ENCODE measurements at places on chromosomes 2 and 18.

DNA sequence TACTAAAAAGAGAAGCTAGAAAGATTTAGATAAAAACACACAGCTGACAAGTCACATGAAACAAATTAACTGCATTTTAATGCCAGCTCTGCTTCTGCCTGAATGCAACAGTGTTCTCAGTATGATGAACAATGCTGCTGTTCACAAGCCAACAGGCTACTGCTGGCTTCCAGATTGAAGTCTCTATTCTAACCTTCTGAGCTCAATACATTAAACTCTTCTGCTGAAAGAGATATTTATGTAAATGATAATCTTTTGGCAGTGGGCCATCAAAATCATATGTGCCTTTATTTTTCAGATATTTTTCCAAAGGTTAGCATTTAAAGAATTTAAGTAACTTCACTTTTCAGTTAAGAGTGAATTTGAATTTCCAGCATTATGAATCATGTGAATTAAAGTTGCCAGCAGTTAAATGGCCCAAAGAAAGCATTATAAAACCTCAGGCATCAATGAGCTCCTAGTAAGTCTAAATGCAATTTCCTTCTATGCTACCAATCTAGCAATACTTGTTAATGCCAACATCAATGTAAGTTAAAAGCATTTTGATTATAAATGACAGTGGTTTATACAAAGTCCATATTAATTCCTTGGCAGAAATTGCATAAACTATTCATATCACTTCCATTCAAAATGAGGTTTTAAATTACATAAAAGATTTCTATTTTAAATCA is 72.4 kb downstream of the ID2 start:
- DNase-seq = peak; percentile 46

DNA sequence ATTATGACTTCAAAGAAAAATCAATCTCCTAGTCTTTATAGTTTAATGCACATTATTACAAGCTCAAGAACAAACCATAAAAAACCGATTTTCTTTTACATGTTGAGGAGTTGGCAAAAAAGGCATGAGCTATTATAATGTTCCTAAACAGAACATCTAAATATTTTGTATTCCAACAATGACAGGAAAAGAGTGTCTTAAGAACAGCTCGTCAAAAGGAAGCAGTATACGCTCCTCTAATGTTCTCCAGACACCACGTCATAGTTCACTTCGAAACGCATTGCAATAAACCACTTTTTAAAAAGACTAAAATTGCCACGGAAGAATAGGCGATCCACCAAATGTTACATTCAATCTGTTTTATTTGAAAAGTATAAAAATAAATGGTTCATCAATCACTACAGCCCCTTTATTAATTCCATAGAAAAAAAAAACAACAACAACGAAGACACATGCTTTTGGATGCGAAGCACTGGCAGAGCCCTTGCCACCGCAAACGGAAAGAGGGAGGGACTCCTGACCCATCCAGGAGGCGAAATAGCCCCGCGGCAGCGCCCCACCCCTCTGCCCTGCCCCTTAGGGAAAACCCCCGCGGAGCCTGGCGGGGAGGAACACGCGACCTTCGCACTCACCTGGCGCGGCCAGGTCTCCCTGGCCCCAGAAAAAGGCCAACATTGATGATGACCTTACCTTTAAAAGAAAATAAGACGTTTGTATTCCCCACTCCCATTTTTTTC is 45.8 kb downstream of the MBP start:
- no peak for DNase-seq

DNA sequence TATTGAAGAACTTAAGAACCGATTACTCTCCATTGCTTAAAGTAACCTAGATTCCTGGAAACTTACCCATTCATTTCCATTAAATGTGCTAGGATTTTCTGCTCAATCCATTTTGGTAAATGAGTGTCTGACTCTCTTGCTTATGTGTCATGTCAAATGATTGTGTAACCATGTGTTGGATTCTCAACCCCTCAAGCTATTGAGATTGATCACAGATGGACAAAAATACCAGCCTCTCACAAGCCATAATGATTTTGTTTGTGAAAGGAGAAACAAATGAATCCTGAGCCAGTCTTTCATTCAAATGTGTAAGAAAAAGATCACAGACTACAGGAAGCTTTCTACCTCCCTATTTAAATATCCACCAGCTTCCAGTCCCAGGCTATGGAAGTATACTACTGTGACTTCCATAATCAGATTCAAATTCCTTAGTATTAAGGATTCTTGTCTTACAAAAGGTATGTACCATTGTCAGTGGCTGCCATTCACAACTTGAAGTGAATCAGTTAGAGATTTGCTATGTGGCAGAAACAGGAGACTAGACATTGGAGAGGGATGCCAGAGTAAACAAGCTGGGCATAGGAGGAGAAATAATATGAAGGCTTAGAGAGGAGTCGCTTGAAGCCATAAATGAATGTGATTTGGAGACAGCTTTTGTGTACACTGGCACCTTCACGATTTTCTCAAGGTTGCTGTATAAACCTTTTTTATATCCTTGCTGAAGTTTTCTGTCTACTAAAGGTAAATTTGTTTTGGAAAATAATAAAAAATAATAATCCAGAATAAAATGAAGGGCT is 498.5 kb upstream of the SETBP1 start:
- DNase-seq = peak; percentile 2

- DNase-seq = no peak
Measured at GRCh38 chr2:105655244-105655643, 89.5 kb upstream of the NCK2 start.

DNA sequence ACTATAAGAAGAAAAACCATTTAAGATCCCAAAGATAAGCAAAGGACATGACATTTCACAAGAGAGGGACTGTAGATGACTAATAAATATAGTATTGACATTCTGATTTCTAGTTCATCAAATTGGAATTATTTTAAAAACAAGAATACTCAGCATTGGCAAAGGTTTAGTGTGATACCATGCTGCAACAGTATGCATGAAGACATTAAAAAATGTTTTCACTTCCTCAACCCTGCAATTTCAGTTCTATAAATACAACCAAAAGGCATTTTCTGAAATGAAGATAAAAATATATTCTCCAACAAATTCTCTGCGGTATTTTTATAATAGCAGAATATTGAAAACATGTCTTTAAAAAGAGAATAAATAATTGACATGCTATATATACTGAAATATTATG is 2.1 kb downstream of the C2orf81 start:
- DNase-seq = no peak

DNA sequence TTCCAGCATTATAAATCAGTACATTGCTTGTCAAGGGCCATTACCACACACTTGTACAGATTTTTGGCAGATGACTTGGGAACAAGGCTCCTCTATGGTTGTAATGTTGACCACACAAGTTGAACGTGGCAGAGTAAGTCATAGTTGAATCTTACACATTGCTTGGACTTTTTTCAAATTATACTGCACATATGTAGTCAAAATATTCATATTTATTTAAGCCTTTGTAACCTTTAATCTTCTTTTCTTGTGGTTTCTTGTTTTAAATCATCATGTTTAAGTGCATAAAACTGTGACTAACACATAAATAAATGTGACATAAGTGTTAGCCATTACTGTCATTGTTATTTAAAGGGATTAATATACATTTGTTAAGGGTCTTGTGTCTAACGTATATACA is 52.1 kb upstream of the EPB41L5 start:
- DNase-seq = no peak

- no peak for DNase-seq
Measured at GRCh38 chr2:26573241-26573925, 67.8 kb downstream of the CIB4 start.

DNA sequence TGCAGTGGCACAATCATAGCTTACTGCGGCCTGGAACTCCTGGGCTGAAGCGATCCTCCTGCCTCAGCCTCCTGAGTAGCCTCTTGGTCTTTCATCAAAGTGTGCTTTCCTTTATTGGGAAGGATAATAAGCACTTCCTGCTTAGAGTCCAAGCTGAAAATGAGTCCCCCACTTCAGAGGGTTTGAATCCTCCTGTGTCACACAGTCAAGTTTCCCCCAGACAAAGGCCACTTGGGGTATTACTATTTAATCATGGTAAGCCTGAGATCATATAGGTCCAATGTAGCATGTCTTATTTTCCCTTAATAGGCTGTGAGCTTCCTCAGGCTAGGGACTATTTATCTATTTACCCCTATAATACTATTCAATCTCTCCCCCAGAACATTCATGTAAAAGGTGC is 11.4 kb upstream of the KIAA2012 start:
- no peak for DNase-seq

DNA sequence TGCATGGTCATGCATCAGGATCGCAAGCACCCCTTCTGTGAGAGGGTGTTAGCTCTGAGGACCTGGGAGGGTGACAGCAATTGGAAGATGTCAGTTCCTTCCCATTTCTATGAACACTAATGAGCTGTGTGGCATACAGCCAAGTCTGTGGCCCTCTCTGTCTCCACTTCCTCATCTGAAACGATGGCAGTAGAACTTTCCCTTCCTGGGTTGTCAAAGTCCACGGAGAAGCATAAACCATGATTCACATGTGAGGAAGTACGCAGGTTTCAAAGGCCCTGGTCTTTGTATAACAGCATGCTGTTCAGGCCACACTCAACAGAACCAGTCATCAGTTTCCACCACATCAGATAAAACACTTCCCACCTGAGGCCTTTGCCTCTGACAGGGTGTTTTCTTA is 167.4 kb upstream of the RAB6C start:
- no peak for DNase-seq

- DNase-seq = no peak
Measured at GRCh38 chr2:147524912-147525311, 319.9 kb upstream of the ACVR2A start.

DNA sequence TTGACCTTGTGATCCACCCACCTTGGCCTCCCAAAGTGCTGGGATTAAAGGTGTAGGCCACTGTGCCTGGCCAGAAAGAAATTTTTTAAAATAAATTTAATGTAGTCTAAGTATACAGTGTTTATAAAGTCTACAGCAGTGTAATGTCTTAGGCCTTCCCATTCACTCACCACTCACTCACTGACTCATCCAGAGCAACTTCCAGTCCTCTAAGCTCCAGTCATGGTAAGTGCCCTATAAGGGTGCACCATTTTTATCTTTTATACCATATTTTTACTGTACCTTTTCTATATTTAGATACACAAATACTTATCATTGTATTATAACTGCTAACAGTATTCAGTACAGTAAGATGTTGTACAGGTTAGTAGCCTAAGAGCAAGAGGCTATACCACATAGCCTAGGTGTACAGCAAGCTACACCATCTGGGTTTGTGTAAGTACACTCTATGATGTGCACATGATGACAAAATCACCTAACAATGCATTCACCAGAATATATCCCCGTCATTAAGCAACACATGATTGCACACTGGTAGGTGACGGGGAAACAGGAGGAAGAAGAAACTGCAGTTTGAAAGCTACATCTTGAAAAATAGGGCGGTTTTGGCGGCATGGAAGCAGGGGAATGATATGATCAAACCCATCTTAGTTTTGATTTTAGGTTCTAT is 105.1 kb upstream of the ITGB6 start:
- no peak for DNase-seq

DNA sequence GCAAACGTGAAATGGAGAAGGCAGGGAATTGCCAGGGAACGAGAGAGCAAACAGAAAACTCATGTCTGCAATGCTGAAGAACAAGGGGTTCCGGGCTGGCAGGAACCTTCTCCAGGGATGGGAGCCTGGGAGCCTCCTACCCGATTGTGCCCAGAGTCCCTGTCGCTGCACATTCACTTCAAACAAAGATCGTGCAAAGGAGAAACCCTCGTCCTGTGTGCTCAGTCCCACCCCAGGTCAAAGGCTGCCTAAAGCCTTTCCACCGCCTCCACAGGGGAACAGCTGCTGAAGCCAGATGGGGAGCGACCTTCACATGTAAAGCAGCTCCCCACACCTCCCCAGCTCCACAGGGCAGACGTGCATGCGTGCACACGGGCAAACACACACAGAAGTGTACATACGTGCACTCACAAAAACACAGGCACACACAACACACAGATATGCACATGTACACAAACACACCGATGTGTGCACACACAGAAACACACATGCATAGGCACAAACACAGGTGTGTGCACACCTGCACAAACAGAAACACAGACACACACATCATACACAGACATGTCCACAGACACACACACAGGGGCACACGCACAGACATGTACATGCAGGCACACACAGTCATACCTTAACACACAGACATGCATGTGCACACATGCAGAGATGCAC is 460.1 kb upstream of the SALL3 start:
- DNase-seq = no peak

GRCh38 chr2:198106621-198107385 is 302.4 kb downstream of the PLCL1 start:
- no peak for DNase-seq

DNA sequence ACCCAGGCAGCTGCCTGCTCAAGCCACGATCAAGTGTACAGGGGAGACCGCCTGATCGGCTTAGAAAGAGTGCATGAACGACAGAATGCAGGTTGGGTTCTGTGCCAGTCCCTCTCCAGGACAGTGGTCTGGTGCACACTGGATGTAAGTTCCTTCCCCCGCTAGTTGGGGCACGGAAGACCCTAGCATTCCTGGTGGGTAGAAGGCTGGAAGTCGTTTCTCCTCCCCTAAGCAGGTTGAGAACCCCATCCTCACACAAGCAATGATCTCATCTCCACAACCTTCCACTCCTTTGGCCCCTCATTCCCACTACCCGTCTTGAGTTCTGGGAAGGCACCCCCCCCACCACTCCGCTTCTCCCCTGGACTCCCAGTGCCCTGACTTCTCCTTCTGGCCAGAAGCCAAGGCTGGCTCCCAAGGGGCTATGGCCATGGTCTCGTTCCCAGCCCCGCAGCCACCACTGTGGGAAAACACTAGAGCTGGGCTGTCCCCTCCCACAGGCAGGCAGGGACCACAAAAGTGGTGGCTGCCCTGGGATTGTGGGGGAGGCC is 1.4 kb upstream of the ANKRD39 start:
- no peak for DNase-seq

DNA sequence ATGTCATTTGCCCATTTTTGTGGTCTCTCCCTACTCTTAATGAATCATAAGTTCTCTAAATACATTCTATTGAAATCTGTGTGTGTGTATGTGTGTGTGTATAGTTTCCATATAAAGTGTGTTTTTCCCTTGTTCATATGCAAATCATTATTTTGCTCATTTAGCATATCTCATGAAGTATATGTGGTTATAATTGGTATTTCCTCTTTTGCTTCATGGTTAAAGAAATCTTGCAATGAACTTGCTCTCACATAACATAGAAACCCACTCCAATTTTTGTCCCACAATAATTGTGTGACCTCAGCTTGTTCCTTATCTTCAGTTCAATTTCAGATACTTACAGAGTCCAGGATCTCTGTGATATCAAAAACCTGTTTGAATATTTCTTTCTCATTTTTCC is 1.2 kb downstream of the CPO start:
- no peak for DNase-seq

DNA sequence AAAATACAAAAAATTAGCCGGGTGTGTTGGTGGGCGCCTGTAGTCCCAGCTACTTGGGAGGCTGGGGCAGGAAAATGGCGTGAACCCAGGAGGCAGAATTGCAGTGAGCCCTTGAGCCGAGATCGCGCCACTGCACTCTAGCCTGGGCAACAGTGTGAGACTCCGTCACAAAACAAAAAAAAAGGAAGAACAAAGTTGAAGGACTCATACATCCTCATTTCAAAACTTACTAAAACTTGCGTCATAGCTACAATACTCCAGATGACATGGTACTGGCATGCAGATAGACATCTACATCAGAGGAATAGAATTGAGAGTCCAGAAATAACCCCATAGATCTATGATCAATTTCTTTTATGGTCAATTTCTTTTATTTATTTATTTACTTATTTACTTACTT is 13.6 kb upstream of the CYP27C1 start:
- DNase-seq = no peak

GRCh38 chr2:240240781-240241180 is 100.3 kb upstream of the OTOS start:
- no peak for DNase-seq

Data from AG09319 (cell line).